Esophagus squamous epithelium (tissue), 5 donors: ENCODE measurements at places on chromosomes 4 and X.

GRCh38 chrX:115939070-115939469 is 231.5 kb upstream of the AGTR2 start:
- no peak for DNase-seq

DNA sequence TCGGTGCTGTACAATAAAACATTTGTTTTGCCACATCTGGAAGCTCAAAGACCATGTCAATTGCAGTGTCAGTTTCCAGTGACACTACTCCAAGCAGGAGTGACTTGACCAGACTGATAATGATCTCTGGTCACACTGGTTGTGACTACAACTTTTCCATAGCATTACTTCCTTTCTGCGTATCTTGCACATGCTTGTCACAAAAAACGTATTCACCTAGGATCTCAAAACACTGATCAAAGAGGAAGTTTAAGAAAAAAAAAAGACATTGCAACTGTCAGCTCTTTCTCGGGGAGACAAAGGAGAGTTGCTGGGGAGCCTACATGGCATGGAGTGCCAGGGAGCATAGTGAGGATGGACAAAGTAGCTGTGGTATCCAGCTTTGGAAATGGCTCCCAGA is 60.6 kb downstream of the OPHN1 start:
- DNase-seq = no peak

GRCh38 chr4:88275949-88276515 is 8.3 kb downstream of the PPM1K start:
- DNase-seq = no peak

GRCh38 chr4:153905231-153905630 is 116.3 kb upstream of the SFRP2 start:
- no peak for DNase-seq

DNA sequence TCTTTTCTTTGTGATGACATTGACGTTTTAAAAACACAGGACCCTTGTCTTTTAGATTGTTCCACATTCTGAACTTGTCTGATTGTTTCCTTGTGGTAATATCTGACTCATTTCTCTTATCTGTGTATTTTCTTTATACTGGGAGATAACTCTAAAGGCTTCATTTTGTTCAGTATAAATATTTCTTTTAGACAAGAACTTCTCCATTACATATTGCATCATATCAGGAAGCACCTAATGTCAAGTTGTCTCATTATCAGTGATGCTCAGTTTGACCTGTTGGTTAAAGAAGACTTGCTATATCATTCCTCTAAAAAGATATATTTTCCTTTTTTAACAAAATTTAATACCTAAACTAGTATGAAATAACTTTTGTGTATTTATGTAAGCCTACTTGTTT is 152.3 kb upstream of the BMP3 start:
- no peak for DNase-seq

- DNase-seq = no peak
Measured at GRCh38 chrX:97672608-97673007, 788.9 kb downstream of the RPA4 start.

DNA sequence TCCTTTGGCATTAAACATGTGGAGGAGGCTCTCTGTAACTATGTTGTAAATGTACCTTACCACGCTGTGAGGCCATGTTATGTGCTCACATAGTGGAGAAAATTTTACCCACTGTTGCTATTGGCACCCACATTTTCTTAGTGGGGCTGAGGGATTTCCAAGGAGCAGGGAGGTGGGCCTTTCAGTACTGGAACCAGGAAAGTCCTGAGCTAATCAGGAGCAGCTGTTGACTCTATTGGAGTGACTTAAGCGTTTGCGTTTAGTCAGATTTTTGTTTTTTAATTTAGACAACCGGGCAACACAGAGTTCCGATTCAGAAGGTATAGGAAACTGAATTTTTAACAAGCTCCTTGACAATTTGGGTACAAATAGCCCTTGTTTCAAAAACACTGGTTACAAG is 30.7 kb upstream of the WDR17 start:
- no peak for DNase-seq

DNA sequence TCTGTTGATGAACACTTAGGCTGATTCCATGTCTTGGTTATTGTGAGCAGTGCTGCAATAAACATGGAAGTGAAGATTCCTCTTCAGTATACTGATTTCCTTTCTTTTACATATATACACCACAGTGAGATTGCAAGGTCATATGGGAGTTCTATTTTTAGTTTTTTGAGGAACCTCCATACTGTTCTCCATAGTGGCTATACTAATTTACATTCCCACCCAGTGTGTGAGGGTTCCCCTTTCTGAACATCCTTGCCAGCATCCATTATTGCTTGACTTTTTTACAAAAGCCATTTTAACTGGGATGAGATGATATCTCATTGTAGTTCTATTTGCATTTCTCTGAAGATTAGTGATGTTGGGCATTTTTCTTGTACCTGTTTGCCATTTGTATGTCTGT is 80.5 kb upstream of the GALNT7 start:
- no peak for DNase-seq

DNA sequence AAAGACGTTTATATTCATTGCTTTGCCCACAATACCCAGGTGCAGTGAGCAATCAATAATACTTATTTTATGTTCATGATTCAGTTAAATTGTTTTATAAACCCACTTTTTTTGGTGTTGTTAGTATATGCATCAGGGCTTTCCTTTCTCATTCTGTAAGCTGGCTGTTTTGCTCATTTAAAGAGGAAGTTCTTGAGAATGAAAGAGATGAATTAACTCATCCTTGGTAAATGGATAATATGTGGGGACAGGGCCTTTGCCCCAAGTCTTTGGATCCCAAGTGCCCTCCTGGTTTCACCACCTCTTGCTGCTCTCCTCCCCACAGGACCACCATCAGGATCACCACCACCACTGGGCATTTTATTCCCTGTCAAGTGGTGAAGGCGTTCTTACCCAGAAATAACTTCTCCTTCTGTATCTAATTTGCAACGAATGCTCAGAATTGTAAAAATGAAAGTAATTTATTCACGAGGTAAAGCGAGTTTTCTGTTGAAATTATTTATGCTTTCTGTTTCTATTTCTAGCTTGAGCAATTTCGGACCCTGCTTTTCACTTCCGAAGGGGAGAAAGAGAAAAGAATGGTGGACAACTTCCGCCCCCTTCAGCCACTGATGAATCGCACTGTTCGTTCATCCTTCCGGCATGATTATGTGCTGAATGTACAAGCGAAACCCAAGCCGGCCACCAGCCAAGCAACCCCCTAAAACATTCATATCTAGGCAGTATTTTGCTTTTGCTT is 8.2 kb upstream of the ZRSR2 start:
- DNase-seq = no peak
